ENCODE measurements at places on chromosomes 16 and 17.

DNA sequence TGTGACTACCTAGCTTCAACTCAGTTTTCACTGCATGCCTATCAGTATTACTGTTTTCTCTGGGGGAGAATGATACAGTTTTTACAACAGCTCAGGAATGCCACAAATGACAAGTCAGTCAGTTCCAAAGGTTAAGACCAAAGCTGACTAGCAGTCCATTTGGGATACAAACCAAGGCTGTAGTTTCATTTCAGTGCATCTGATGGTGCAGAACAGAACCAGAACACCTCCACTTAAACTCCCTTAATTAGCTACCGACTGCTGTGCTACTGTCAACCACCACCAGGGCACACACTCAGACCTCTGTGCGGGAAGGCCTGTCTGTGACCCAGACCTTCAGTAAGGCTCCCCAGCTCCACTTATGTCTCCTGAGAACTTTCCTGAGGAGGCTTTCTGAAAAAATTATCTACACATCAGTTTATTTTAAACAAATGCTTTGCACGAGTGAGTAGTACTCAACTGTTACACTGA lies 20.4 kb downstream of the NFE2L1 start:
- DNase-seq, result no peak

DNA sequence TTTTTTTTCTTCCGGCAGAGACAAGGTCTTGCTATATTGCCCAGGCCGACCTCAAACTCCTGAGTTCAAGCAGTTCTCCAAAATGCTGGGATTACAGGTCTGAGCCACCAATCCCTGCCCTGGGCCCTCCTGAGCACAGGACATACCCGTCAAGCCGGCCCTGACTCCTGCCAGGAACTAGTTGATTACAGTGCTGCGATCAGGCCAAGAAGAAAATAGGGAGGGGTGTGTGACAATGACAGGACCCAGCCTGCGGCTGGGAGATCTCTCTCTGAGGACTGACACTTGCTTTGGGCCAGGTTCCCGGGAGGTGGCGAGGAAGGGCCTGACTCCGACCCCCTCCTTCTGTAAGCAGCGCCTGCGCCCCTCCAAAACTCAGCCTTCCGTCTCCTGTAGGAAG lies 276.6 kb downstream of the MRTFB start:
- no peak for DNase-seq

GRCh38 chr16:27508476-27508875 lies 41.2 kb downstream of the GTF3C1 start:
- DNase-seq, result no peak

DNA sequence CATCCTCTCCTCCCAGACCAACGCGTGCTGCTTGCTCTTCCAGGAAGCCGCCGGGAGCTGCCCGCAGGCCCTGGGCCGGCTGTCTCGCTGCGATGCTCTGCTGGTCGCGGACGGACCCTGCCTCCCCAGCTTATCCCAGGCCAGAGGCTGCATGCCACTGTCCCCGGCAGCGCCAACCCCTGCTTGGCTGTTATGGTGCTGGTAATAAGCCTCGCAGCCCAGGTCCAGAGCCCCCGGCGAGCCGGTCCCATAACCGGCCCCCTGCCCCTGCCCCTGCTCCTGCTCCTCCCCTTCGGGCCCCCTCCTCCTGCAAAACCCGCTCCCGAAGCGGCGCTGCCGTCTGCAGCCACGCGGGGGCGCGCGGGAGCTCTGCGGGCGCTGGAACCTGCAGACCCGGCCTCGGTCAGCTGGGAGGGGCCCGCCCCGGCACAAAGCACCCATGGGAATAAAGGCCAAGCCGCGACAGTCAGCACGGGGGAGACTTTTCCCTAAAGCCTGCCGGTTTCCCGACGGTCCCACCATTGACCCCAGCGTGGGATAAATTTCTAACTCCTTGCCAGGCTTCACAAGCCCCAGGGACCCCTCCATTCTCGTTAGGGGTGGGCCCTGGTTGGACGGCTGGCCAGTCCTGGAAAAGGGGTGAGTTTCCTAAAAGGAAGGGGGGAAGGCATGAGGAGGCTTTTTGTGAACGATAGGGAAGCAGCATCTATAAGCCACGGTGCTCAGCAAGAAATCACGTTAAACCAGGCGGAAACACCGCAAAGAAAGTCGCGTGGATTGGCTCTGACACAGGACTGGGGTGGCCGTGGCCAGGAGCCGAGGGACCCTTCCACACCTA lies 11.2 kb downstream of the ENPP7 start:
- peak; percentile 39 for DNase-seq
